ENCODE measurements at places on chromosomes 11 and 22. TPM values are rescaled to one million over a fixed set of nuclear protein-coding genes. Genes with fewer than 3 reads are reported as not detected.

- no peak for DNase-seq
Observed at GRCh38 chr11:37184326-37184725, 586.3 kb upstream of the RAG2 start.

DNA sequence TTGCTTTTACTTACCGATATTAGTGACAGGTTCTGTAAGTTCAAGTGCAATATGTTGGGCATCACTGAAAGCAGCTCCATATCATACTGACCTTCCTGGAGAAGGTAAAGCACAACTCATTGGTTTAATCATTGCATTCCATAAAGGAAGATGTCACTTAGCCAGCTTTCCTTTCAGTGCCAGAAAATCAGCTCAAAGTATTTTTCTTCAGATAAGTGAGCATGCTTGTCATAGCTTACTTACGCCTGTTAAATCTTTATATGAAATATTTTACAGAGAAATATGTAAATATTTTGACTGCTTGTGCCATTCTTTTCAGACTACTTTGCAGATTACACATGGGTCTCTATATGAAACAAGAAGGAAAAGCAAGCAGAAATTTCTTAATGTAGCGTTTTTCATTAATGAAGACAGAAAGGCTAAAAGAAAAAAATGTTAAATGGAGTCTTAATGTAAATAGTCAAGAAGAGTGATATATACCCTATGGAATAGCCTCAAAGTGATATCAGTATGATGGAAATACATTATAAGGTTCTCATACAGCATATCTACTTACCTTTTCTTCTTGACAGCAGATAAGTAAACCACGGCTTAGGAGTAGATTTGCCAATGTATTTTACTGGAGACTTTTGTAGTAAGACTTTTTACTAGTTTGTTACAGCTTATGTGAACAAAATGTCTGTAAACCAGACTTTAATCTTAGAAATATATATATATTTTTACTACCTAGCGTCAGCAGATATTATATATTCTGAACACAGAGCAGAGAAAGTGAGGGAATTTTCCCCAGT is 649.7 kb downstream of the METTL15 start:
- DNase-seq = peak; percentile 48

- DNase-seq = no peak
Observed at GRCh38 chr11:117823294-117823945, 1.1 kb downstream of the FXYD2 start.

DNA sequence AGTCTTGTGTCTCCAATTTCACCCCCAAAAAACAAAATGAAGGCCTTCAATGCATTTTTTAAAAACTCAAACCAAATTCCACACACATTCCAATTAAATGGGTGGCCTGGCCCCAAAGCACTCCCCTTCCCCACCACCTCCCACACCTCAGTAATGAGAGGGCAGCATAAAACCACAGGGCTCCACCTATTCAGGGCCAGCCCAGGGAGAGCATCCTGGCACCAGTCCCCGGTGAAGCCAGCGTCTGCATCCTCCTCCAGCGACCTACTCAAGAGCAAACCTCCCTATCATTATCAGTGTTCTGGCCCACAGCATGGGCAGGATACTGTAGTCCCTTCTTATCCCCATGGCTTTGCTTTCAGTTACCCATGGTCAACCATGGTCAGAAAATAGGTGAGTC is 17.8 kb upstream of the OR8B8 start:
- no peak for DNase-seq

GRCh38 chr22:39818094-39818493 is 75.5 kb downstream of the ENTHD1 start:
- peak; percentile 42 for DNase-seq

DNA sequence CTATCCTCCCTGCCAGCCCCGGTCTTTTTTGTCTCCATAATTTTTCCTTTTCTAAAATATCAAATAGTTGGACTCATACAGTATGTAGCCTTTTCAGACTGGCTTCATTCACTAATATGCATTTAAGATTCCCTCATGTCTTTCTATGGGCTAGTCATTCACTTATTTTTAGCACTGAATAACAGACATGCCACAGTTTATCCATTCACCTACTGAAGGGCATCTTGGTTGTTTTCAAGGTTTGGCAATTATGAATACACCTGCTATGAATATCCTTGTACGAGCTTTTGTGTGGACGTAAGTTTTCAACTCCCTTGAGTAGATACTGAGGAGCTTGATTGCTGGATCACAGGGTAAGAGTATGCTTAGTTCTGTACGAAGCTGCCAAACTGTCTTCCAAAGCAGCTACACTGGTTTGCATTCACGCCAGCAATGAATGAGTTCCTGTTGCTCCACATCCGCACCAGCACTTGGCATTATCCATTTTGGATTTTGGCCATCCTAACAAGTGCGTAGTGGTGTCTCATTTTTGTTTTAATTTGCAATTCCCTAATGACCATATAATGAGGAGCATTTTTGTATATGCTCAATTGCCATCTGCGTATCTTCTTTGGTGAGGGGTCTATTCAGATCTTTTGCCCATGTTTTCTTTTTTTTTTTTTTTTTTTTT is 21.1 kb downstream of the ALG12 start:
- DNase-seq = no peak

DNA sequence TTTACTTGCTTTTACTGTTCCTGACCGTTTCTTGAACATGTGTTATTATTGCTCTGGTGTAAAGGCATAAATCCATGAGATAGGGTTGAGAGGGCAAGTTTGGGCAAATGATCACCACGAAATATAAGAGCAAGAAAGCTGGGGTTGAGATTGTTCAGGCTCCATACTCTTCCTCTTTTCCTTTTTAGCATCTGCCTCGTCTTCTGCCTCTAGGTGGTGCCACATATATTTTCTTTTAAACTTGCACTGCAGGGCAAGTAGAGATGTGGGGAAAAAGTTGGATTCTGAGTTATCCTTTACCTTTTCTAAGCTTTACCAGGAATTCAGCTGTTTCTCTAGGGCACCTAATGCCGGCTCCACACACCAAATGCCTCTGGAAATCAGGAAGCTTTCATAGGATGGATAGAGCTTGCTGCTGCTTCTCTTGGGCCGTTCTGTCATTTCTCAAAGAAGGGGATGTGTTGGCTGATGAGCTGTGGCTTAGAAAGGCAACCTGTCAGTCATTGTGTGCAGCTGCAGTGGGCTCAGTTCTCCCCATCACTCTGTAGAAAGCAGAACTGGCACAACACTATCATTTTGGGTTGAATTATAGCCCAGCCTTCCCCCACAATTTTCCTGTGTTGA is 98.2 kb downstream of the LDLRAD3 start:
- no peak for DNase-seq

- peak; percentile 30 for DNase-seq
Observed at GRCh38 chr11:84522331-84522730, 1104.8 kb downstream of the DLG2 start.

DNA sequence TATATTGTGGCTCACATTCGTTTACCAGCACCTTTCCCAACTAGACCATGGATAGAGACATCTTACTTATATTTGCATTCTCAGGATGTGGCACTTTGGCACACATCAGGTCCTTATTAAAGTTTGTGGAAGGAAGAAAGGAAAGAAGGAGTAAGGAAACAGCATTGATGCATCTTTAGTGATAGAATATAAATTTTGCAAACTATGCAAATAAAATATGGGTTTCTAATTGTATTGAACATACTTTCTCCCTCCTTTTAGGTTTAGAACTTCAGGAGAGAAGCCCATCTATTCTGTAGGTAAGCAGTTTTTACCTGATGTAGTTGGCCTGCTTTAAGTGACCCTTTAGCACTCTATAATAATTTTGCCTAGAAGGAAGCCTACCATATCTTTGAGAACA is 20.4 kb downstream of the MRPL48 start:
- DNase-seq = no peak

DNA sequence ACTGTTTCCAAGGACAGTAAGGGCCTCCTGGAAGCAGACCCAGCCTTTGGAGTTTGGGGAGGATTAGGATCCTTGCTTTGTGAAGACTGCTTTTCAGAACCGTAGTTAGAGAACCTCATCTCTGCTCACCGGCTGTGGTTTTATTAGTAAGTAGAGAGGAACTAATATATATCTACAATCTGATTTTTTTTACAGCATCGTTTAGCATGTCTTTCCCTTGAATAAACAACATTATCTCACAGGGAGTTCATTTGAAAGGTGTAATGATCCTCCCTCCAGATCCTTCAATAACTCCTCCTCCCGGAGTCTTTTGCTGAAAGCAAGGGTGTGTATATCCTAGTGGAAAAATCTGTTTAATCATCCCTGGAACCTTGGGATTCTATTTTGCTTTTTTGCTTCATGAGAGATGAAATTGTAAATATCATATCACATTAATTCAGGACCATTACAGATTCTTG is 132.7 kb downstream of the DBX1 start:
- no peak for DNase-seq

- peak; percentile 81 for DNase-seq
Observed at GRCh38 chr11:47857892-47858543, 9.9 kb upstream of the NUP160 start.

GRCh38 chr22:42743501-42743991 is 22.9 kb upstream of the A4GALT start:
- DNase-seq = no peak

- no peak for DNase-seq
Observed at GRCh38 chr11:118156531-118157185, 4.0 kb upstream of the SCN4B start.

DNA sequence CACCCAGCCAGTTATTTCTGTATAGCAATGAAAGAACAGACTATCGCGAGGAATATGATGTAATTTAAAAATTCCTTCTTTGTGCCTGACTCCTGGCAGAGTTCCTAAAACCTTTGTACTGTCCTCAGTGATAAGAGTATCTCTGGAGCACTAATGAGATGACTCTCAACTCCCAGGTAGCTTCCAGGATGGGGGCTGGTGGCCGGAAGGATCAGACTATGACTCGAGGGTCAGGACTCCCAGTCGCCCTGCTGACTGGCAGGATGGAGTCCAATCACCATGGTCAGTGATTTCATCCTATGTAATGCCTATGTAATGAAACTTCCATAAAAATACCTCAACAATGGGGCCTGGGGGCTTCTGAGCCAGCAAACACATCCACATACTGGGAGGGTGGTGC is 135.1 kb downstream of the SHANK2 start:
- DNase-seq = no peak

GRCh38 chr11:130913268-130913667 is 3.0 kb downstream of the SNX19 start:
- no peak for DNase-seq

- DNase-seq = no peak
Observed at GRCh38 chr11:36033082-36033751, 89.4 kb downstream of the LDLRAD3 start.

DNA sequence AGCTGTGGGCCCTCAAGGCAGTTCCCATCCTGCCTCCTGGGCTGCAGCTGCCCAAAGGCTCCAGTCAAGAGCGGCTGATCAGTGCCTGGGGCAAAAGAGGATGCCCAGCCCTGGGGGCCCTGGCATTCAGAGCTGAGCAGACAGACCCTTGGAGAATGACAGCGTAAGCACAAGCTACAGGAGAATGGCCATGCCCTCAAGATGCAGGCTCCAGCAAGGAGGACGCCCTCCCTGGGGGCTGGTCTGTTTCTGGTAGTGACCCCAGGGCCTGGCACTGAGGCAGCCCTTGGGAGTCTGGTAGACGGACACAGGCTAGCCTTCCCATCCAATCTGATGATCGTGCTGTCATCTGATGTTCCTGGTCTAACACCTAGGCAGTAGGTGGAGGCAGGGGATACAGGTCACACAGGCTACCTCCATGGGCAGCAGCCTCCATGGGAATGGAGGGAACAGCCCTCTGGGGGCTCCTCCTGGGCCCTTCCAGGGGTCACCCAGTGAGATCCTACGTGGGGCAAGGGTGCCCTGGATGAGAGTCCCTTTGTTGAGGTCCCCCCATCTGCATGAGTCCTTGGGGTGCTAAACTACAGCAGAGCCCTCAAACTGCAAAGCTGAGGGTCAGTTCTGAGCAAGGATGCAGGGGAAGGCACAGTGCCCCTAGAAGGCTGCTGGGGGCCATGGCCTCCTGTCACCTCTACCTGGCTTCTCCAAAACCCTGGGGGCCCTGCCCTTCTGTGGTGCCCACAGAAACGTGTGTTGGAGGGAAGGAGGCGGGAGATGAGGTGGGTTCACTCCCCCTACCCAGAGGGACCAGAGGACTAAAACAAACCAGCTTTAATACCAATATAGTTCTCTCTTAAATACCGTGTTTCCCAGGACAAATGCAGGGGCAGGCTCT is 10.2 kb upstream of the SF1 start:
- no peak for DNase-seq

- DNase-seq = peak; percentile 88
Observed at GRCh38 chr22:19663286-19663815, 51.0 kb upstream of the SEPTIN5 start.

- peak; percentile 75 for DNase-seq
Observed at GRCh38 chr22:46116491-46116958, 33.8 kb upstream of the PPARA start.

- DNase-seq = no peak
Observed at GRCh38 chr11:128411150-128411549, 176.2 kb downstream of the ETS1 start.

DNA sequence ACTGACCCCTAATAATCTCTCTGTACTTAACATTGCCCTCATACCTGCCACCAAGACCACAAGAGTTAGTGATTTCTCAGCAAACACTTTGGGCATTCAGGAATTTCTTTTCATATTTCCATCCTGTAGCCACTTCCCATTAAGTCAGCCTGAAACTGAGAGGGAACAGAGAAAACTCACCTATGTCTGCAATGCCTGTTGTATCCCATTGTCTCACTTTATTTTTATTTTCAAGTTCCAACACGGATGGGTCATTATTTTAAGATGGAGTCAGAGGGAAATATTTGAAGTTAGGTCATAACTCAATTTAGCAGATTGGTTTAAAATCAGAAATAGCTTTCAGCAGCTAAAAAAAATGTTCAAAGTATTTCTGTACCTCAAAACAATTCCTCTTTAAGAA is 937.8 kb upstream of the CHORDC1 start:
- peak; percentile 3 for DNase-seq

DNA sequence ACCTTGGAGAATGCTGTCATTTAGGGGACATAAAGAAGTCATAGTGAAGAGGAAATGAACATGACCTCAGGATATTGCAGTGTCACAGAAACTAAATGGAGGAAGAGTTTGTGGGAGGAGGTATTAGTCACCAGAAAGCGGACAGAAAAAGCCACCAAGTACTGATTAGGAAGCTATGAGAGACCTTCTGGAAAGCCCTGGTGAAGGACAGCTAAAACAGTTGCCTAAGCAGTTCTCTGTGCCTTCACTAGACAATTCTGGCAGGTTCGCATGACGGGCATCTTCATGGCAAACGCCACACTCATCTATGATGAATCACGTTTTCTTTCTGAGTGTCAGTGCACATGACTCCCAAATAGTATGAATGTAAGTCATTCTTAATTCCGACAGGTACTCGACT is 325.8 kb downstream of the C11orf87 start:
- DNase-seq = no peak

Gene TYMP
- total RNA-seq = 40.1 TPM

Gene MRGPRE
- 0.17 TPM for total RNA-seq

Gene UBQLN3
- total RNA-seq = not detected

Gene SCARF2
- 12.8 TPM for total RNA-seq

Gene DDI1
- not detected for total RNA-seq

Gene IGLL5
- total RNA-seq = not detected

Gene P2RY2
- total RNA-seq = under 0.01 TPM

Gene EXPH5
- 11.2 TPM for total RNA-seq

Gene SLC1A2
- total RNA-seq = 2.1 TPM

Gene SLC7A4
- total RNA-seq = 0.26 TPM

Gene AIFM3
- total RNA-seq = 1.3 TPM

Gene PLA2G3
- not detected for total RNA-seq

Gene MYO7A
- total RNA-seq = 0.26 TPM

Gene EIF3D
- total RNA-seq = 306 TPM

Gene LRRC74B
- not detected for total RNA-seq

Gene MS4A2
- total RNA-seq = not detected

Gene TRIM6
- 8.6 TPM for total RNA-seq

Gene SLC25A17
- 12.9 TPM for total RNA-seq

Gene APOL5
- not detected for total RNA-seq

Gene JAML
- not detected for total RNA-seq

Gene LIPT2
- 1.8 TPM for total RNA-seq
